ENCODE measurements at places on chromosomes 13 and 19.

- DNase-seq = peak; percentile 67
Observed at GRCh38 chr19:51016798-51017683, 2.5 kb downstream of the KLK10 start.

GRCh38 chr13:38630780-38631179 lies 56.1 kb upstream of the FREM2 start:
- no peak for DNase-seq

- DNase-seq = no peak
Observed at GRCh38 chr13:61316647-61317046, 99.0 kb downstream of the PCDH20 start.

DNA sequence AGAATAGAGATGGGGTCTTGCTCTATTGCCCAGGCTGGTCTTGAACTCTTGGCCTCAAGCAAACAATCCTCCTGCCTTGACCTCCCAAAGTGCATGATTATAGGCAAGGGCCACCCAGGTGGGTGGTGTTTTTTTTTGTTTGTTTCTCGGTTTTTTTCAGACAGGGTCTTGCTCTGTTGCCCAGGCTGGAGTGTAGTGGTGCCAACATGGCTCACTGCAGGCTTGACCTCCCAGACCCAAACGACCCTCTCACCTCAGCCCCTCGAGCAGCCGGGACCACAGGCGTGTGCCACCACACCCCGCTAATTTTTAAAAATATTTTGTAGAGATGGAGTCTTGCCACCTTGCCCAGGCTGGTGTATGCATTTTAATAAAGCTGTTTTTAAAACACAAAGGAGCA lies 14.9 kb downstream of the GRTP1 start:
- DNase-seq = no peak

DNA sequence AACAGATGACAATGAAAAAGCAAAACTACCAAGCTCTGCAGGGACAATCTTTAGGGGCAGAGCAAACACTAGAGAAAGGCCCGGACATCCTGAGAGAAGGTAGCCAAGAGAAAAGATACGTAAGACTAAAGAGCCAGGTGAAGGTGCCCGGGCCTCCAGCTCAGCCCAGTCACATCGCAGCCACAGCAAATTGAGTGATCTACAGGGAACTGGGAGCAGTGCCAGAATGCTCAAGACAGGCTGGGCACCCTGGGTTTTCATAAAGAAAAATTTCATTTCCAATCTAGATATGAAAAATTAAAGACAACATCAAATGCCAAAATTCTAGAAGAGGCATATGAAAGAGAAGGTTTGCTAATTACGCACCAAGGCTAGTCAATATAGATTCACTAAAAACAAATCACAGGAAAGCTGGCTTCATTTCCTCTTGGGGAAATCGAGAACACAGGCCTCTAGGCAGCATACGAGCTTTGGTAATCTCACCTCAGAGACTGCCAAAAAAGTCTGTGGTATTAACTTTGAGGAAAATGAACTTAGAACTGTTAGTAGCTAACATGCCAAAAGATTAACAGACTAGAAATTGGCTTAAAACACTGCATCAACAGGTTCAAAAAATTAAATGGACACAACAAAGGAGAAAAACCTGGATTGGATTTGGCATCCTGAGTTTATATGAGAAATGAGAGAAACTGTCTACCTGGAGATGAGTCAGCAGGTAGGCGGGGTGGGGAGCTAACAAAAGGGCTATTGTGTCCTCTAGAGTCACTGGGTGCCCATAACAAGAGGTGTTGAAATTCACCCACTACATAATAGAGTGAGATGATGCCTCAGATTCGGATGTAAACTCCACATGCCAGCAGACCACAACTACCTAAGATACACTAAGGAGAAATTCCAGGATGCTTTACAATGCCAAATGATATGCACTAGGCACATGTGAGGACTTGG lies 6.6 kb downstream of the ANKRD10 start:
- peak; percentile 71 for DNase-seq

GRCh38 chr13:96993634-96994016 lies 651 bp downstream of the OXGR1 start:
- no peak for DNase-seq

DNA sequence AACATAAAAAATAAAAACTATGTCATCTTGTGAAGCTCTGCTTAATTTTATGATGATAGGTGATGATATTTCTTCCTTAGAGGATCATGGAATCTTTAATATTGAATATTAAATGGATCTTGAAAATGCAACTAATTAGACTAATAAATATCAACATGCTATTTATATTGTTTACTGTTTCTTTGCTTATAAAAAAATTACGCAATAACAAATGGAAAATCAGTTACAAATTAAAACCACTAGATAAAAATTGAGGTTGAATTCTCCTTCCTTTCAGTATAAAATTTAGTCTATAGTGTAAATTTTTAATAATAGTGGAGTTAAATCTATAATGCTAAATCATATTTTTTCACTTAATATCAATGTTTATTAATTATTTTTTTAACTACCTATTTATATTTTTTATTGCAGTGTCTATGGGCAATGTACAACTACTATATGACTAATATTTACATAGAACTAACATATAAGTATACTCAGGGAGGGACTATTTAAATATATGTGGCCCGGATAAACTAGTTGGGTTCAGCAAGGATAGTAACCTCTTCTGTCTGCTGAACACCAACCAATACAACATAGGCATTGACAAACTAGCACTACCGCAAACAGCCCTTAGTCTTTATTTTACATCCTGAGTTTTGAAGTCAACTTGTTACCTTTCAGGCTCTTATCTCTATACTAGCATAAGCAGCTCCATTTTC lies 628.0 kb downstream of the EFNB2 start:
- no peak for DNase-seq

- peak; percentile 6 for DNase-seq
Observed at GRCh38 chr13:38814331-38814730, 127.5 kb downstream of the FREM2 start.

GRCh38 chr19:30373593-30373992 lies 1.4 kb downstream of the ZNF536 start:
- no peak for DNase-seq

GRCh38 chr19:46454244-46454643 lies 17.1 kb downstream of the PNMA8A start:
- no peak for DNase-seq

- DNase-seq = no peak
Observed at GRCh38 chr19:6524311-6524710, 6.5 kb upstream of the TNFSF9 start.

DNA sequence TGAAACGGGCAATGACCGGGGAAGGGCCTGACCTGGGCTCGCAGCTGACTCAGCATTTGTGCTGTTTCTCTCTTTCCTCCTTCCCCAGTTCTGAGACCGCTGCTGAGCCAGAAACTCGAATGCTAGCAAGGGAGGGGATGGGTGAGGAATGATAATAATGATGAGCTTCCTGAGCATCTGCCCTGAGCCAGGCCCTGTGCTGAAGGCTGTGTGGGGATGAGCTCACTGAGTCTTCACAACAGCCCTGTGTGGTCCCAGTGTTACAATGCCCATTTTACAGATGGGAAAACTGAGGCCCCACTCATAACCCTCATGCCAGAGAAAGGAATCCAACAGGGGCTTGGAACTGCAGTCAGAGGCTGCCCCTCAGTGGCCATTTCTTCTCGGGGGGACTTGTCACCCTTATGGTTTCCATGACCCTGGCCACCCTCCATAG lies 8.1 kb downstream of the SULT2B1 start:
- DNase-seq = no peak

DNA sequence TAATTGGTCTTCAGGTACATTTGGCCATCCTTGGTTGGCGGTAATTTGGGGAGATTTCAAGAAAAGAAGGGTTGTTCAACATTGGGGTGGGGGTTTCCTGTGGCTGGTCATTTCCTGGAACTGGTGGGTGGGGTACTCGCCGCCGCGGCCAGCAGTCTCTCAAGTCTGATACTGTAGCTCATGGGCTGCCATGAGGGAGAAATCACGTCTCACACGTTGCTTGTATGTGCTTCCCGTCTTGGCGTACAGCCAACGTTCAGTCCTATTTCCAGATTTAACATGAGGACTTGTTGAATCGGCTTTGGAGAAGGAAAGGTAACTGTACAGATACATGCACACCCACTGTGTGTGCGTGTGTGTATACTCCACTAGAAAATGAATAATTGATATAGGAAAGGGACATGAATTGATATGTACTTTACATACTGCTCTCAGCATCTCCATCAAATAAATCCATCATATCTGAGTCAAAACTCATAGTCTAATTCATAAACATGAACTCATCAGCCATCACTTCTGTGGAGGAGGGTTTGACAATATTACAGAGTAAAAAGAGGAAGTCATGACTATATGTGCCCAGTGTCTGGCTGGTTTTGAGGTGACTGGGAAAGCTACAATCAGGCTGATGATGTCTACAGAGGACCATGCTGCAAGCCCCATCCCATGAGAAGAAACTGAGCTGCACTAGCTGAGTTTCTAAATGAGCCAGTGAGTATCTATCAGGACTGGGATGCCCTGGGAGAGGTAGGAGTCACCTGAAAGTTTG lies 418.1 kb downstream of the TSHZ3 start:
- DNase-seq = no peak

GRCh38 chr19:53237114-53237777 lies 17.4 kb downstream of the ZNF677 start:
- no peak for DNase-seq

DNA sequence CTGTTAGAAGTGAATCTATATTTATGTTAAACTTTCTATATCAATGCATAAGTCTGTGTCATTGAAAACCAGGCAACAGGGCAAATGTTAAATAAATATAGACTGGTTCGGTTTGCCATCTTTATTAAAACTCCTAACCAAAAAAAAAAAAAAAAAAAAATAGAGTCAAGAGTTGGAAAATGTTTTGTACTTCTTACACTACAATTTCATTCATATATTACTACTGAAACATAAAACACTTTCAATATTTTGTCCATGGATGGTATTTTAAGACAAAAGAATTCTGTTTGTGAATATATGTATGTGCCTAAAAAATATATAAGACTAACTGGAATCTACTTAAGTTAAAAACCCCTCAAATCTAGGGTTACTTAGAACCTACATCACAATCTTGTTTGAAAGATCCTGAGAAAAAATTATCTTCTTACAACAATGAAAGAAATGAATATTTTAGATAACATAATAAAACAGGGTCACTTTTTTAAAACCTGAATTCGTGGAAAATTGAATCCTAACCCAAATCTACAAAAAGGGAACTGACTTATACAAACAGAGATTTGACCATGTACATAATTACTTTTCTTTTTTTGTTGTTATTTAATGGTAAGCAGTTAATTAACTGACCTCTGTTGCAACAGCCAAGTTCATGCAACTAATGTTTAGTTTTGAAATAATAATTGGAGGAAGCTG lies 5.1 kb downstream of the DACH1 start:
- no peak for DNase-seq

GRCh38 chr19:18650468-18651041 lies 13.7 kb downstream of the KLHL26 start:
- DNase-seq = no peak

- DNase-seq = no peak
Observed at GRCh38 chr19:47309608-47310007, at the start of gene C5AR1. C5AR1 (plus strand) TSS chr19:47309861; CDS start chr19:47309896, 35 bp downstream.
